ENCODE measurements at places on chromosomes 6 and 20.

DNA sequence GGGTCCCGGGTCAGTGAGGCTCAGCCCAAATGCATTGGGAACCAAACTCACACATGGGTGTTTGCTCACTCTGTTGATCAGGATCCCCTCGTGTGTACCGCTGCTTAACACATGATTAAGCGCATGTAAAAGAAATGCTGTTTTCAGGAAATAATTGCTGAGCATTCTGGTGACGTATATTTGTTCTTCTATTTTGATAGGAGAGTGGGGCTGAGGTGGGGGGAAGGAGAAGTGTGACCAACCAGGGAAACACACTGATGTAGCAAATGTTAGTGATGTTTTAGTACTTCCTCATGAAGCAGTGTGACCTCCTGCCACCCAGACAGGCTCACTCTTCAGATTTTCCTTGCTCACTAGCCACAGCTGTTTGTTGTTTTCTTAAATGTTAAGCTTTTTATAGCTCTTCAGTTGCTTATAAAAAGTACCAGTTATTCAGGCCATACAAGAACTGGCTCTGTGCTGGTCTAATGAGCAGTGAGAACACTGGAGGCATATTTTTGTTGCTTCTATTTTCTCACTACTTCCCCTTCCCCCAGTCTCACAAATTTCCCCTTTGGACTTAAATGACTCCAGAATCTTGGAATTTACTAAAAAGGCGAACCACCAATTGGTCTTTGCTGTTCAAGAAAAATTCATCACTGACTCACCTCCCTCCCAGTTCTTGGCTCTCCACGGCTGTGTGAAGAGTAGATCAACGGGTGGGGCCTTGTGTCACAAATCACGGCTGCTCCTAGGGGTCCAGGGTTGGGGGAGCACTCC lies 79.2 kb upstream of the BACH2 start:
- no peak for DNase-seq

DNA sequence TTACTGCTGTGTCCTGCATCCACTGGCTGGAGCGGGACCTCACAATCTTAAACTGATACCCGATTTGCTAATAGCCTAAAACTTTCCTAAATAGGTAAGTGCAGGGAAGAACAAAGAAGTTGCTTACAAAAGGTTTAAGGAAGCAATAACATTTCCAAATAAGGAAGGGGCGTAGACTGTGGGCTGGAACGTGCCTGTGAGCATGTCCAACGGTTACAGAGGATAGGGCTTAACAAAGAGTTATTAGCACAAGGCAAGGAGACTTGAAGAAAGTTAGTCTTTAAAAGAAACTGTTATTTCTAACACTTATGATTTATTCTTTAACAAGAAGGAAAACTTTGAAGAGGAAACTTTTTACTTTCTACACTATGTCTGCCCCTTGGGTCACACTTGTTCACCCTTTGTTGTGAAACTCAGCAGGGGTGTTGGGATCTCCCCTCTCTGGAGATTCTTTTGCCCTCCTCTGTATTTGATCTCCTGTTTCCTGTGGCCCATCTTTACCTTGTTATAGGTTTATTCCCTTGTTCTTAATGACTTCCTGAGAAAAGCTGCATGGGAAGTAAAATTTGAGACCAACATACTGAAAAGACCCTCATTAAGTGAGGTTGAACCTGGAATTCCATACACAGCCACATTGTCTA lies 28.7 kb downstream of the KAT14 start:
- no peak for DNase-seq

GRCh38 chr6:89353118-89353556 lies 615 bp upstream of the UBE2J1 start:
- DNase-seq: peak; percentile 55

DNA sequence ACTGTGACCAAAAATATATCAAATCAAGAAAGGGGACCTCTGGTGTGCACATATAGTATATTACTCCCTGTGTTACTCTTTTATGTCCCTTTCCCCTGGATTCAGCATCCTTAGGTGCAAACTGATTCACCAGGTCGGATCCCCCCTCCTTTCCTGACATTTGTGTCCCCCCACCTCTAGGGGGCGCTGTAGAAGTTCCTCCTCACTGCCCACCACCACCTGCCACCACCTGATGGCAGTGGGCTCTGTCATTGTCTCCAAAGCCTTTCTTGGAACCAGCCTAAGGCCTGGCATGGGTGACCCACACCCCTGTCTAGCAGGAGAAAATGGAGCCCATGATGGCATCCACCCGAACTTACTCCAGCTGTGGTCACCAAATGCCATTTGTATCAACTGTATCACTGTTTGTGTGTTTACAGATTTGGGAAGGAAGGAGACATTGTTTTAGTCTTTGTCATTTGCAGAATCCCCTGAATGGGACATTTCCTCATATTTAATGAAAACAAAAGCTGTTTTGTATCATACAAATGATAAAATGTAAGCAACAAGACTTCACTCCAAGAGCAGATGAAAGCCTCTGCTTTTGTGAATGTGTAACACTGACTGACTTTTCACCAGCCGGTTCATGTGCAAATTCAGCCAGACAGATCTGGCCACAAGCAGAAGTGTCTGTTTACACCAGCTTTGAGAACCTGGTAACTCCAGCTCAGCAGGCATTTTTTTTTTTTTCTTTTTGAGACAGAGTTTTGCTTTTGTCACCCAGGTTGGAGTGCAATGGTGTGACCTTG lies 66.2 kb downstream of the ARMC2 start:
- DNase-seq: peak; percentile 13

DNA sequence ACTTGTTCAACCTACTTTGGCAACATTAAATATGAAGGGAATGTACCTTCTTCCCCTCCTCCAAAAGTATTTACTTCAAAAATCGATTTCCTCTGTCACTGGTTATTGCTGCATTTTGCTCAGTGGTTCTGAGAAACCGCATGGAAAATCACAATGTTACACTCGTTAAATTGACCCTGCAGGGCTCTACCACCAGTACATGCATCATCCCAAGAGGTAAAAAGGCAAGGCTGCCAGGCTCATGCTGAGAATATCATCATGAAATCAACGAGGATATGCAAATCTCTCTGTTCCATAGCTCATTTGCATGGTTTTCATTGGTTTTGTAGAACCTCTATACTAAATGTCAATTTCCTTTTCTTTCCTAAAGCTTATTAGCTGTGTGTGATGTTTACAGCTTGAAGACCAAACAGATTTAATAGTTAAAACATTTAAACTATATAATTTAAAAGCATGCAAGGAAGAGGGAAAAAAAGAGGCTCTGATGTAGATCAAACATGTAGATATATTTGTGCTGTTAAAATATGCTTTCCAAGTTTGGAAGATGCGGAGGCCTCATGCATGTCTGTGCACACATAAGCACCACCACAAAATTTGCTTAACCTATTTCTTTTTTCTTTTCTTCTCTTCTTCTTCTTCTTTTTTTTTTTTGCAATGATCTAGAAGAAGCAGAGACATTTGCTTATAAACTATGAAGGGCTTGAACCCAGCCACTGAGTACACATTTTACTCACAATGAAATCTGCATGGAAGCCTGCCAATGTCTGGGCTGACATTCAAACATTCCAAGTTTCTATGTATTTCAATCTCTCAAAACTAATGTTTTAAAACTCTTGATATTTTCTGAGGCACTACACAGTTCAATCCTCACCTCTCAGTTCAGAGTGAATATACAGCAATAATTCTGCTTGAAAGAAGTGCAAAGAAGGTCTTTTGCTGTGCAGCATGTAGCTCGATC lies 194.0 kb downstream of the GMPR start:
- DNase-seq: no peak

DNA sequence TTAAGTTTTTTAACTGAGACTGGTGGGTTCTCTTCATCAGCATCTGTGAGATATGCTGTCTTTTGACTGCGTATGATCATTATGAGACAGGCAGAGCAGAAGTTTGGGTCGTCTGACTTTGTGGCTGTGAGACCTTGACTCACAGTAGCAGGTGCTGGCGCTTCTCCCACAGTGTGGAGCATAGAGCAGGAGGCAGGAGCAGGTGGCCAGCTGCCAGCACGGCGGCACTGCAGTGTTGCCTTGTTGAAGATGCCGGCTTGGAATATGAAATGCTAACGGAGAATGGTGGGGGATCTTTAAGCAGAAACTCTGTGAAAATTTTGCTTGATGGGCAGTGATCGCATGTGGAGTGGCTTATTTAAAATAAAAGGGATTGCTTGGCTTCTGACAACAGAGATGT lies 105.0 kb downstream of the TIAM2 start:
- DNase-seq: no peak

DNA sequence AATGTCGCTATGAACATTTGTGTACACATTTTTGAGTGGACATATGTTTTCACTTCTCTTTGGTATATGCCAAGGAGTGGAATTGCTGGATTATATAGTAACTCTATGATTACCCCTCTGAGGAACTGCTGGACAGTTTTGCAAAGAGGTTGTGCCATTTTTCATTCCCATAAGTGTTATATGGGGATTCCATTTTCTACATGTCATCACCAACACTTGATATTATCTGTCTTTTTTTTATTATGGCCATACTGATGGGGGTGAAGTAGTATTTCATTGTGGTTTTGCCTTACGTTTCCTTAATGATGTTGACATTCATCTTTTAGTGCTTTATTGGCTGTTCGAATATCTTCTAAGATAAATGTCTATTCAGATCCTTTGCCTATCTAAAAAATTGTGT lies 171.8 kb upstream of the LAMA2 start:
- DNase-seq: no peak

- DNase-seq: no peak
Measured at GRCh38 chr6:34115403-34115795, 30.5 kb downstream of the GRM4 start.

GRCh38 chr6:34206726-34207125 lies 29.9 kb upstream of the HMGA1 start:
- no peak for DNase-seq

GRCh38 chr6:81767163-81767891 lies 14.8 kb upstream of the TENT5A start:
- peak; percentile 91 for DNase-seq

- no peak for DNase-seq
Measured at GRCh38 chr20:42309050-42309449, 690.9 kb upstream of the CHD6 start.

DNA sequence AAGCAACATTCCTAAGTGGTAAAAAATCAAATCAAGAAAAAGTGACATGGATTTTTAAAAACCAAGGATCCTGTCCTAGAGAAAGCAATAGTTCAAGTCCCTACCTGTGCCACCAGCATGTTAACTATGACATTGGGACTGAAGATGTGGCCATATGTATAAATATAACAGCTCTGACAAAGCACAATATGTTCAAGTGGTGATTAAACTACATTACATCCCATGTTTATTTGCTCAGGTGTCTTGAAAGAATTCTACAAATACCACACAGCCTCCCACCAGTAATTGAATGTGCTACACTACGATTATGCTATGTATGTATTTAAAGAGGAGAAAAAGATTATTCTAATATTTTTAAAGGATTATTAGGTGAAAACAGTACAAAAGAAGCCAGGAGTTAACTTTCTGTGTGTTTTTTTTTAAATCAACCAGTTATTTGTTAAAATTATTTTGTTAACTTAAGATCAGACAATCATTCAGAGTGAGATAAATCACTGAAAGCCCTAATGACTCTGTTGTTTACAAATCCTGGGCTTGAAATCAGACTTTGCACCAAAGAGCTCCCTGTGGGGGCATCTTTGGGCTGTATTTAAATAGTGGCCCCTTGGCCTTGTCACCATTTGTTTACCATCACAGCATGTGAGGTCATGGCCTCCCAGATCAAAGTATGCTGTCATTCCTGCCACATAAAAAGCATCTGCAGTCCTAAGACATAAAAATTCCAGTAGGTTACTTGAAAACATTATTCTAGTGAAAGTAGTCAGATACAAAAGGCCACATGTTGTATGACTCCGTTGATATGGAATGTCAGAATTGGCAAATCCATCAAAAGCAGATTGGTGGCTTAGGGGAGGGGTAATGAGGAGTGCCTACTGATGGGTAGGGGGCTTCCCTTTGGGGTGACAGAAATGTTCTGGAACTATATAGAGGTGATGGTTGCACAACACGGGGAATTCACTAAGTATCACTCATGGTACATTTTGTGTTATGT lies 17.1 kb downstream of the TTLL2 start:
- DNase-seq: no peak

GRCh38 chr6:154448448-154449096 lies 61.9 kb downstream of the CNKSR3 start:
- DNase-seq: no peak

GRCh38 chr6:72579865-72580264 lies 42.0 kb upstream of the KCNQ5 start:
- DNase-seq: peak; percentile 65

DNA sequence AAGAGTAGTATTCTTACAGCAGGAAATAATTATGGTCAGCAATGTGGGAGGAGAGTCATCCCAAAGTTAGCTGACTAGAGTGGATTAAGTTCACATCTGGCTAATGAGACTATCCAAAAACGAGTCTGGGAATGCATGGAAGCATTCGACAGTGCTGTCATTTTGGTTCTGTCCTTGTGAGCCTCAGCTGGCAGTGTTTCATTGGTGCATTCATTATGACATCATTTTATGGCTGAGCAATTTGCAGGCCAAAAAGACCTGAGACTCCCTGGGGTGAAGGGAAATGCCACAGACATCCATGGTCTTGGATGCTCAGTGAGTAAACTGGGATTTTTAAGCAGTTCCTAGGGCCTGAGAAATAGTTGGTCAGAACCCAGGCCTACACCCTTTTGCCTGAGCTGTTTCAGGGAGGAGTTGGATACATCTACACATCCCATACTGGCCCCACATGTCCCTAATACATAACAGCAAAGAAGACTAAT lies 196.4 kb upstream of the CCN2 start:
- no peak for DNase-seq

DNA sequence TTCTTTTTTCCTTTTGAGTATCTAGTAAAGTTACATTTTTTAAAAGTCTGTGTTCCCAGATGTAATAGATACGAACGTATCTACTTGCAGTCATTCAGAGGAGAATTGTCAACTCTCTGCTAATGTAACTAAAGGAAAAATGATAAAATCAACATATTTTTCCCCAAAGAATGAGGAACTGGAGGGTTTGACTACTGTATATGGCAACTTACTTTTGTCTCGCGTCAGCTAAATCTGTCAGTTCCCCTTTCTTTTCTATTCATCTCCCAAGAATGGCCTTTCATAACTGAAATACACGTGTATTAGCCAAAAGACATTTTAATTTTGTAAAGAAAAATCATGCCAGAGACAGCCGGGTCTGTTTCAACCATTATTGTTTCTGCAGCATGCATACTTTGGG lies 5.4 kb downstream of the EYA2 start:
- no peak for DNase-seq

DNA sequence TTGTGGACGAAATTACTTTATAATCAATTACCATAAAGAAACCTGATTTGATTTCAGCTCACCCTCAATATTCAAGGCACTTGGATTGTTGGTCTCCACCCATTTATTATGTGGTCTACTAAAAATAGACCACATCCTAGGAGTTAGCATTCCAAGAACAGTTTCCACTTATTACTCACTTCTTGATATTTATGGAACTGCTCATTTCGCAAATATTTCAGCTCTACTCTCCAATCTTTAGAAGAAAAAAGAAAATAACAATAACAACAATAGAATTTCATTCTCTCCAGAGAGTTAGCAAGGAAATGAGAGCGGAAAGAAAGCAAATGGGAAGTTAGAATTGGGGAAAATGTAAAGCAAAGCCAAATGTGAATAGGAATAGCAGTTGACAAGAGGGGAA lies 26.2 kb upstream of the HDAC2 start:
- no peak for DNase-seq

GRCh38 chr6:48835421-48835958 lies 627.6 kb downstream of the MMUT start:
- DNase-seq: no peak

- peak; percentile 79 for DNase-seq
Measured at GRCh38 chr6:153023977-153024708, 21.6 kb upstream of the MTRF1L start.

GRCh38 chr20:40635971-40636370 lies 53.1 kb downstream of the MAFB start:
- DNase-seq: no peak

Measured in AML-193 (cell line).